ENCODE measurements at places on chromosomes 12 and 14. TPM values are rescaled to one million over a fixed set of nuclear protein-coding genes. Genes with fewer than 3 reads are reported as not detected.

Gene HHIPL1
- 0.24 TPM for total RNA-seq

DNA sequence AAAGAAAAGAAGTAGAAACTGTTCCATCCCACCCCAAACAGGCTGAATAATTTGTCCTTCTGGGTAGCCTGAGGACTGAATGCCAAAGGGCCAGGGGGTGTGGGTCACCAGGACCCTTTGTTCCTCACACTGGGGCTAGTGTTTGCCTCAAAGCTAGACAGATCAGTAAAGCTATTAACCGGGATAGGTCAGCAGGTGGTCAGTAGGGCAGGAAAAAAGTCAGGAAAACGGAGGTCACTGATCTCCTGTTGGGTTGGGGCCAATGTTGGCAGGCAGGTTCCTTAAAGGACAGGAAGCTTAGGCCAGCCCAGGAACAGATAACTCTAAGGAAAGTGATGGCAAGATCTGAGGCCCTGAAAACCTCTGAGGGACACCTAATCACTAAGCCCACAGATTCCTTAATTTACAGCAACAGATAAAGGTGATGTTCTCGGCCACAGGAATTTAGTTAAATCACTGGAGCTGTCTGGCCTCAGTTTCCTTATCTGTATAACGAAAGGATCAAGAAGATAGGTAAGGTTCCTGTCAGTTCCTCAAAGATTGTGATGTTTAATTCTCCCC, 22.7 kb upstream of the TMPO start:
- no peak for DNase-seq

Gene PRIMA1
- 0.24 TPM for total RNA-seq

- DNase-seq = peak; percentile 54
These were observed 32.4 kb downstream of the BICD1 start for GRCh38 chr12:32139064-32139421.

Gene GPR132
- total RNA-seq = not detected

DNA sequence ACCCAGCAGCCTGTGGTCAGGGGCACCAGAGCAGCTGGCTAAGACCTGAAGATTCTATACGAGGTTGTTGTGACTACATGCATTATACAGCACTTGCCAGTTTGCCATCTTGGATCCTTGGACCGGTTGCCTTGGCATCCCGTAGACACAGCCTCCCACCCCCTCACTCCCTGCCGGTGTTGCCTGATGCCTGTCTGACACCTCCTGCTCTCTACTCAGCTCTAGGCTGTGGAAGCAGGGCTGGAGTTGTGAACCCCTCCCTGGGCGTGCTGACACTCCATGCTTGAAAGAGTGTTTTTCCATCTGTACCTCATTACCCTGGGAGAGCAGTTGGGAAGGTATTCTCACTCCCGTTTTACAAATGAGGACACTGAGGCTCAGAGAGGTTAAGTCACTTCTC, 2.5 kb downstream of the CHGA start:
- no peak for DNase-seq

Gene C12orf56
- total RNA-seq = not detected

Gene GPATCH2L
- 31.4 TPM for total RNA-seq

Gene MTHFD1
- 39.2 TPM for total RNA-seq

GRCh38 chr12:92259291-92259690, 113.6 kb upstream of the BTG1 start:
- no peak for DNase-seq

DNA sequence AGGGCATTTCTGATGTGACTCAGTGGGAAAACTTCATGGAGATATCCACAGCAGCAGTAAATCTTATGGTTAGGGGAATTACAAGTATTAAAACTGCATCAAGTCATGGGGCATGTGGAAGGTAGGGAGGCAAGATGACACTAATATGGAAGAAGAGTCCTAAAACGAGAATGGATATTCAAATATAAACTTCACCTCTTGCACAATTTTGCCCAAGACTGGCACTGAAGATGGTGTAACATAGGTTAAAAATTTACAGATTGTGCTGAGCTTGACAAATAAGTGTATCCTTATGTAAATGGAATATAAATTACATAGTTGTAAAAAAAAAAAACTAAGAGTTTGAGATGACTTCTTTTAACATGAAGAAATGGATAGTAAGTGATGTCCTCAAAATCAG, 12.8 kb downstream of the ETFRF1 start:
- DNase-seq = no peak

Gene SPATA7
- total RNA-seq = 10.1 TPM

GRCh38 chr12:106685381-106685780, 89.1 kb upstream of the RIC8B start:
- no peak for DNase-seq

Gene TUNAR
- not detected for total RNA-seq

DNA sequence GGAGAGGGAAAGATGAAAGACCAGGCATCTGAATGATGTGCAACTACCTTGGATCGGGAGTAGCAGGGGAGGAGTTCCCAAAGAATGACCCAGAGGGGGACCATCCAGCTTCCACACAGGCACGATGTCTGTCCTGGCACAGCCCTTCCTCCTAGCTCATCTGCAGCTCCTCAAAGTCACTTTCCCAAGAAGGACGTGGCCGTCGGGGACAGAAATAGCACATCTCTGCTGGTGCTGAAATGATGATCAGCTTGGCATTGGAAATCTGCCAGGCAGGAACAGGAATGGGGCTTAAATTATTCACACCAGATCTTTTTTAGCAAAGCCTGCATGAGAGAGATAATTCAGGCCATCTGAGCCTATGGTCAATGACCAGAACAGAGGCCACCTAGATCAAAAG, 41.7 kb downstream of the TSPAN11 start:
- DNase-seq = peak; percentile 23

GRCh38 chr12:29752121-29752520, 31.6 kb downstream of the TMTC1 start:
- no peak for DNase-seq

- no peak for DNase-seq
These were observed 50.9 kb downstream of the SNAPC1 start for GRCh38 chr14:61813096-61813606.

- no peak for DNase-seq
These were observed 2.7 kb upstream of the LAG3 start for GRCh38 chr12:6769666-6770065.

Gene PRB2
- not detected for total RNA-seq

GRCh38 chr14:104444159-104445030, 135.2 kb upstream of the C14orf180 start:
- DNase-seq = no peak

GRCh38 chr12:67813456-67813904, 164.9 kb downstream of the DYRK2 start:
- DNase-seq = no peak

Gene TC2N
- not detected for total RNA-seq

- peak; percentile 0 for DNase-seq
These were observed 238.8 kb downstream of the PPFIA2 start for GRCh38 chr12:81520064-81520945.

DNA sequence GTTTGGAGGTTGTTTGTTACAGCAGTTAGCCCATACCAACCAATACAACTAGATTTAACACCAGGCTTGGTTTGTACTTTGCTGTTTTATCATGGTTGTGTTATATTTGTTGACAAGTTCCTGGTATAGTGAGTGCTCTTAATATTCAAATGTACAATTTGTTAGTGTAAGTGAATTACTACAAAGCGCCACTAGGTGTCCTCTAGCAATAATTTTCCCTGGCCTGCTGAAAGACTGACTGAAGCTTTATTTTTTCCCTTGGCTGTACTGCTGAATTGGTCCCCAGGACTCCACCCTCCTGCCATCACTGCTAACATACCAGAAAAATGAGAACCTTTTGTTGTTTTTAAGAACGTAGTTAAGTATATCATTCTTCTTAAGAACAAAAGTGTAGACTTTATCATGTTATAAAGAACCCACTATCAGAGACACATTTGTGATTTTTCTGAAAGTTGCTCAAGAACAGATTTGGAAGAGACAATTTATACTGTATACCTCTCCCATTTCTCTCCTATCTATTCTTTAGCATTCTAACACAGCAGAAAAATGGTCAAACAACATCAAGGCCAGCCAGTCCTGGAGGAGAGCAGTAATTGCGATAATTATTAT, 75.3 kb upstream of the FAR2 start:
- DNase-seq = peak; percentile 43

DNA sequence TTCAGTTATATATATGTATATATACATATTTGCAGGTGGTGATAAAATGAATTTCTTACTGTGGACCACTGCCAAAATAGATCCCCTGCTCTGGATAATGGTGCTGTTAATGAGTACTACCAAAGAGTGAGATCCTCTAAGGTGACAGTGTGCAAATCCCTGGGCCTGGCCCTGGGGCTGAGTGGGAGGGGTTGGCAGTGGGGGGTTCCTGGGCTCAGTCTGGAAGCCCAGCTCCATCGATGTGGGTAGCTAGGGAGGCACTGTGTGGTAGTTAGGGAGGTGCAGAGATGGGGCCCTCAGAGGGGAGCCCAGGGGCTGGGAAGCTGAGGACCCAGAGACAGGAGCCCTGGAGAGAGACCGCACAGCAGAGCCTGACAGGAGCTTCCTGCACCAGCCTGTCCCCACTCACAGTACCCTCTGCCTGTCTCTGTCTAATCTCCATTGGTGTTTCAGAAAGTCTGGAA, 9.1 kb downstream of the KRT8 start:
- DNase-seq = no peak

DNA sequence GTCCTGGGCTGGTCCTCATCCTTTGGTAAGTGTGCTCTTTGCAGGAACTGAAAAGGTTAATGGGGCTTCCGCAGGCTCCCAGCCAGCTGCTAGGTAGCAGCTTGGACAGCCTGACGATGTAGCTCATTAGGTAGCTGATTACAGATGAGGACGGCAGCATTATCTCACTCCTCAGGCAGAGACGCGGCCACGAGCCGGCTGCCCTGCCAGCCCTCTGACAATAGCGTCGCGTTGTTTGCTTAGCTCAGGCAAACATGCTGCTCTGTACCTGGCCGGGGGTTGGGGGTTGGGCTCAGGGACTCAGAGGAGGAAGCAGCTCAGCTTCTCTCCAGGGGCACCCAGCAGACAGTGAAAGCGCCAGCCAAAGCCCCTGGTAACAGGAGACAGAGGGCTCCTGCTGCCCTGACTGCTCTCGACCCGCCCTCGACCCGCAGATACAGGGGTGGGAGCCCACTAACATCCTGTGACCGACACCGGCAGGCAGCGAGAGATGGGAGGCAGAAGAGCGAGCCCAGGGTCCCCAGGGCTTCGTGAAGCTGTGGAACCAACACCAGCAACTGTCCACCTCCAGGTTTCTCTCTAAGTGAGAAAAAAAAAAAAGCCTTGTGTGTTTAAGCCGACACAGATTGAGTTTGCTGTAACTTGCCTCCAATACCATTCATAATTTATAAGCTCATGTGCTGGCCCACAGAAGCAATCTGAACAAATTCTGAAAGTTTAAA, 53.4 kb upstream of the DLK1 start:
- DNase-seq = no peak

DNA sequence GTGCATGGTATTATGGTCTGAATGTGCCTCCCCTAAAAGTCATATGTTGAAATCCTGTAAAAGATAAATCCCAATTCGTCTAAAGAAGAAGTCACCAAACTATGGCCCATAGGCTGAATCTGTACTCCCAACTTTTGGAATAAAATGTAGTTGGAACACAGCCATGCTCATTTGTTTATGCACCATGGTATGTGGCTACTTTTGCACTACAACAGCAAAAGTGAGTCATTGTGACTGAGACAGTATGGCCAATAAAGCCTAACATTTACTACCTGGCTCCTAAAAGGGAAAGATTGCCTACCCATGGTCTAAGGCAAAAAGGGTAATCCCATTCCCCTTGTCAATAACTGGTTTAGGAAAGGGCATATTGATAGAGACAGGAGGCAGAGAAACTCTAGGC, 101.8 kb downstream of the LRIG3 start:
- no peak for DNase-seq

DNA sequence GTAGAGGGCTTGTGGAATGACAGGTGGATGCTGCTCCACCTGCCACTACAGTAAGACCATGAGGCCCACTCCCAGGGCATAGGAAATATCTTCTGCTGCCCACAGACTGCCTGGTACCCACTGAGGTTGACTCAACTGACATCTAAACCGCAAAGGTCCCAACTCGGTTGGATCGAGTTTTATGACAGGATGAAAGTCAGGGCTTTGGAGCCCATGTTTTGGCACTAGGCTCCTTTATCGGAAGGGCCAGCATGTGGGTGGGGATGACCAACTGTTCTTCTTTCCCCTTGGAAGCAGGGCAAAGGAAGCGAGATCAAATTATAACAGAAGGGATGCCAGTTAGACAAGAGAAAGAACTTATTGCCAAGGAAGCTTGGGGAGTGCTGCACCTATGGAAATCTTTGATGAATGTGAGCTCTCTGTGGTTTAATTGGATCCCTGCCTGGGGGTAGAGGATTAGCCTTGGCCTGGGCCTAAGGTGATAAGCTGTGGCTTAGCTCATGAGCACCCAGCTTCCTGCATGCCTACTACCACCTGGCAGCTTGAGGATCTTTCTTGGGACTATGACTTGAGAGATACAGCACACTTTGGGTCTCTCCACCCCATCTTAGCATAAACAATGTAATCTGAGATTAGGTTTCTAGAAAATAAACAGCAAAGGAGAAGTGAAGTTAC, 121.8 kb downstream of the KCNA5 start:
- peak; percentile 44 for DNase-seq

Gene CCDC92
- 8.3 TPM for total RNA-seq

Gene CTDSP2
- total RNA-seq = 44.0 TPM

- peak; percentile 49 for DNase-seq
These were observed 8.5 kb downstream of the RARG start for GRCh38 chr12:53223389-53224060.

GRCh38 chr12:100365411-100365810, 8.5 kb downstream of the SLC17A8 start:
- no peak for DNase-seq

GRCh38 chr14:35028435-35028834, 17.6 kb upstream of the FAM177A1 start:
- DNase-seq = no peak

GRCh38 chr12:69919495-69919894, 94.5 kb downstream of the MYRFL start:
- DNase-seq = no peak

Gene MYF6
- total RNA-seq = not detected

DNA sequence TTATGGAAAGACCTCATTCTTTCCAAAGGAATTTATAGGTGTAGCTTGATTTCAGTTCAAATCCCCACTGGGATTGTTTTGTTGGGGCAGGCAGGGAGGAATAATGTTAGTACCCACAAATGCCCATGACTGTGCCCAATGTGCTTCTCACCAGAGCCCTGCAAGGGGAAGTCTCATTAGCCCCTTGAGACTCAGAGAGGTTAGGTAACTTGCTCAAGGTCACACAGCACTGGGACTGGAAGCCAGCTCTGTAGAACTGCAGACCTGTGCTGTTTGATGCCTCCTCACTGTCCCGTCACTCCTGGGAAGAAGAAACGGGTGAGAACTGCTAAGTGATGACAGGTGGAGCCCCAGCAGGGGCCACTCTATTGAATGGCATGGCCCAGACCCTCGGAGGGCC, 8.9 kb downstream of the ANKRD9 start:
- DNase-seq = no peak

DNA sequence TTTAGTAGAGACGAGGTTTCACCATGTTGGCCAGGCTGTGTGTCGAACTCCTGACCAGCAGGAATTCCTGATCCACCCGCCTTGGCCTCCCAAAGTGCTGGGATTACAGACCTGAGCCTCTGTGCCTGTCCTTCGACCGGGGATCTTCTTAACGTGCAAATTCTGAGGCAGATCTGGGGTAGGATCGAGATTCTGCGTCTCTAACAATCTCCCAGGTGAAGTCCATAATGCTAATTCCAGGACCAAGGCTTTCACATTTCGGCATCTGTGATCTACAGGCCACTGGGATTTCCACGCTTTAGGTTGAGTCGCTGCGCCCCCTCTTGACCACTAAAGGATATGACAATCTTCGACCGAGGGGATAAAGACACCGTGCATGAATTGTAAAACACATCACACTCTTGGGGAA, 24.8 kb downstream of the FOS start:
- DNase-seq = peak; percentile 62

Gene CD4
- 5.4 TPM for total RNA-seq

Gene NKX2-1
- not detected for total RNA-seq
